ENCODE measurements at places on chromosomes 2 and 18.

- no peak for DNase-seq
Measured at GRCh38 chr2:207363761-207364290, 165.9 kb upstream of the CREB1 start.

DNA sequence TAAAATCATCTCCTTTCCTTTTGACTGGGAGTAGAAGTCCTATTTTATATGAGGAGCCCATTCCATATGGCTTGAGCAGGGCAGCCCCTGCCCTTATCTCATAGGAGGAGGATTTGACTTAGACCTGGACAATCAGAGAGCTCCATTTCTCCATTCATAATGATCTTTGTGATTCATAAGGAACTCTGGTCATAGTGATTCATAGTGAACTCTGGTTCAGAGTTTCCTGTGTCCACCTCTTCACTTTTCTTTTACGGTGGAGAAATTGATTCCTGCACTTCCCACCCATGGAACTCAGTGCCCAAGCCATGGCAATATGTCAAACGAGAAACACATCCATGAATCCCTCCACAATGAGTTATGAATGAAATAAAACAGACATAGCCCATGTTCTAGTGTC is 12.8 kb upstream of the MYO3B start:
- no peak for DNase-seq

DNA sequence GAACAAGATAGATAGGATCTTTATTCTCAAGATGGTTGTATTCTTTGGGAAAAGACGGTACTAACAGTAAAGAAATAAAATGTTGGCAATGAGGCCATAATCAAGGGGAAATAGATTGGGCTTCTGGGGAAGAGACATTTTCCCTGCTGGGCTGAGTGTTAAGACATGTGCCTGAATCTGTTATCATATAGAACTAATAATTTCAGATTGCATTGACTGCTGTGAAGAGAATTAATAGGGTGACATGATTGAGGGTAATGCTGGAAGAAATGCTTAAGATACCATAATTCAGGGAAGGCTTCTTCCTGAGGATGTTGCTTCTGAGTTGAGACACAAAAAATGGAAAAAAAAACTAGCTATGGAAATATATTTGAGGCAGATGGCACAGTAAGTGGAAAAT is 105.0 kb downstream of the PTH2R start:
- no peak for DNase-seq

DNA sequence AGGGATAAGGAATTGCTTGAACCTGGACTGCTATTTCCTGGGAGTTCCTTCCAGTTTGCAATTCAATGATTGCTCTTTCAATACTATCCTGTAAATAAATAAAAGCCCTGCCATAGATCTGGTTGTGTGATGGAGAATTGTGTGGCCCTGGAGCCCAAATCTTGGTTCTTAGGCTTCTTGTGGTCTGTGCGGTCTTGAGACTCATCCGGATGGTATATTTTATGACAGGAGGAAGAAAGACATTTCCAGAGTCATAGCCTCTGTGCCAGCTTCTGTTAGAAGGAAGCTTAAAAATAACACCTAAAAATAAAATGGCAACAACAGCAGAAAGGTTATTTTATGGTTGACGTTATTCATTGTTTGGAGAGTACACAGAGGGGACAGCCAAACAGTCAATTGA is 137.7 kb downstream of the ABCA12 start:
- no peak for DNase-seq

DNA sequence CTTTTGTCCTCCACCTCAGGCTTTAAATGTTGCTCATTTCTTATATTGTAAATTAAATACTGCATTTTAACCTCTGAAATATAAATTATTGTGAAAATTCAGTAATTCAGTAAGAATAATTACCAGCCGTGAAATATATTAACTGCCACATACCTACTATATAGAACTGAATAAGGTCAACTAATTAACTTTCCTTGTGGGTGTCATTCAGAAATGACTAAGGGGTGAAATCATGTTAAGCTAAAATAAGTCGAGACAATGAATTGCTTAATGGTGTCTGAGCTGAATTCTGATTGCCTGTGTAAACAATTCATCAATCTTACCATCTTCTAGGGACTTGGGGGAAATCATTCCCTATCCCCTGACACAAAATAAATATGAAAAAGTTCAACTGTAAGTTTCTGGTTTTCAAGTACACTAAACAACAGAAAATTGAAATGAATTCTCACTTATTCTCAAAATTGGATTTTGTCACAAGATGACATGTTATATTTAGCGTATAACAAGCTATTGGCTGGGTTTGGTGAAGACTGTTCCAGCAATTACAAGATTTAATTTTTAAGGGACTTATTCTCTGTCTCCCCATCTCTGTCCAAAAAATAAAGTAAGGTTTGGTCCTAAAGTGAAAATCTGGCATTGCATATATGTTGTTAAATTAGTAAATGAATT is 255.1 kb downstream of the METTL4 start:
- no peak for DNase-seq

DNA sequence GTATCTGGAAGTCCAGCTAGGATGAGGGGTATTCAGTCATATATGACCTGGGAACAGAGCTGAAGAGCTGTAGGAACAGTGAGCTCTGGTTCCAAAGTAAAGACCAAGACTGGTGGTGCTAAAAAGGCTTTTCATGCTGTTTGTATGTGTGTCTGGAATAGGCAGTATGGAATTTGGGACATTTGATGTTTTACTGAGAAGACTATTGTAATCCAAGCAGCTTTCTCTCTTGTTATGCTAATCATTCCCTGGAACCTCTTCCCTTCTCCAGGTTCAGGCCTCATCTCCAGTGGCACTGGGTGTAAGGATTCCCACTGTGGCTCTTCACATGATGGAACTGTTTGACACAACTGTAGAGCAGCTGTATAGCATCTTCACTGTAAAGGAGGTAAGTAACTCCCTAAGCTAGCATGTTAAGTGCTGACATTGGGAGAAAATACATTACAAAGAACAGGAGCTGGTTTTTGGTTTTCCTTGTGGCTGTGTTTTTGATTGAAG is 23.3 kb downstream of the C2orf74 start:
- no peak for DNase-seq

GRCh38 chr2:86069091-86069685 is 36.5 kb downstream of the POLR1A start:
- no peak for DNase-seq

GRCh38 chr2:15745907-15746702 is 154.4 kb downstream of the DDX1 start:
- no peak for DNase-seq

DNA sequence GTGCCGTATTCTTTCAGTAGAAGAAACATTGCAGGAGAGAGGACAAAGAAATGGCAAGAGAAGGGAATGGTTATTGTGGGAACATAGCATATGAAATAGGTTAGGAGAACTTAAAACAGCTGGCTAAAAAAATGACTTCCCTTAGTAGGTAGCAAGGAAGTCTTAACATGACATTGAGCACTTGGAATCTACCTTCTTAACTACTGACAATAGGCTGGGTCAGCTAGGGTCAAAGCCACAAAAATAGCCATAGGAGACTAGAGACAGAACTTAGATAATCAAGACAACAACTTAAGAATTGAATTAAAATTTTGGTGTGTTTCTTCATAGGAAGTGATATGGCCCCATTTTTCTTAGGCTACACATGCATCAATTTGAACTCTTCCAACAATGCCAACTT is 227.9 kb downstream of the TCF4 start:
- no peak for DNase-seq
